Naive B cell (primary cell): ENCODE measurements at places on chromosomes 5 and 9.

DNA sequence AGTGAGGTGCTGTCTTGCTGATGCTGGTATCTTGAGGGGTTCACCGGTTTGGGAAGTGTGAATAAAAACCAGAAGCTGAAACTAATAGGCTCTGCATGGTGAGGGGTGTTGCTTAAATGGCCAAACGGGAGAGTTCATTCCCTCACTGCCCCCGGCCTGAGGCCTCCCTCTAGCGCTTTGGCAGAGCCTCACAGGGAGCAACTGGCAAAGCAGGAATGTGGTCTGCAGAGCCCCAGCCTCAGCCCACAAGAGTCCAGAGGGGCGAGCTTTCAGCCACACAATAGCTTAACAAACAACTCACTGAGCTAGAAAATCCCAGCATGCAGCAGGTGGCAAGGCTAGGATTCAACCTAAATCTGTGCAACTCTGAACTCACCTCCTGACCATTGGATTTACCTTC is 234.8 kb downstream of the MED10 start:
- DNase-seq = no peak

DNA sequence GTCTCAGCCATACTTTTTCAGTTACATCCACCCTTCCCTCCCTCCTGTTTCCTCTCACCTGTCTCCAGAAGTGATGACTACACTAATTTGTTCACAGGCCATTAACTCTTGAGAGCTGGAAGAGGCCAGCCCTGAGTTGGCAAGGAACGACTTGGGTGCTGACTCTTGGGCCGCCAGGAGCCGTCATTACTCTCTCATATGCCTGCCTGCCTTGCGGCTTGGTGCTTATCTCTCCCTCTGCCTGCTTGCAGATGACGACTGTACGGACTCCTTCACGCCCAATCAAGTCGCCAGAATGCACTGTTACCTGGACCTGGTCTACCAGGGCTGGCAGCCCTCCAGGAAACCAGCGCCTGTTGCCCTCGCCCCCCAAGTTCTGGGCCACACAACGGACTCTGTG is 66.1 kb downstream of the PAPPA start:
- no peak for DNase-seq

DNA sequence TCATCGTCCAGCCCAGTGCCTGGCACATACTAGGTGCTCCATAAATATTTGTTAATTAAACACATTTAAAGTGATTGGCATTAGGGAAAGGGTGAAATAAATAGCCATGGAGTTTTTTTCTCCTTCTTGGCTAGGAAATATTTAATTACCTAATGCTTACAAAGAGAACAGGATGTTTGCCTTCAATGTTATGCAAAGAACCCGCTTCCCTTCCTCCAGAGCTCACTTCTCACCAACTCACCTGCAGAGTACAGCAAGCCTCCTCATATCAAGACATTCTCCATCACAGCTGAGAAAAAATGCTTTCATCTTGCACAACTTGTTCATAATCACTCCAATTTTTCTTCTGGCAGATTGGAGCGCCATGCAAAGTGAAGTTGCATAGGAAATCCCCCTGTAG is 161.7 kb upstream of the STK32A start:
- no peak for DNase-seq

DNA sequence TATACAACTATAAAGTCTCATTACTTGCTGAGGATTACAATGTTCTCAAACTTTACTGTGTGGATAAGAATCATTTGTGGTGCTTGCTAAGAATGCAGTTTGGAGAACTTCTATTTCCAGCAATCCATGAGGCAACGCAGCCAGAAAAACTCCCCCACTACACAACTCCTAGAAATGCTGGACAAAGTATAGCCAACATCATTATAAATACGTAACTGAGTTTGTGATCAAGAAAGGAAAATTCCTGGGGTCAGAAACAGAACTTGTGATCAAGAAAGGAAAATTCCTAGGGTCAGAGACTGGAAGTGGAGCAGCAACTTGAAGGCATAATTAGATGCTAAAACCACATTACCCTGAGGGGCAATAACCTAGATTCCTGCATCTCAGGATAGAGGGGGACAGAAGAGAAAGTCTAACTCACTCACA is 81.1 kb downstream of the MAT2B start:
- DNase-seq = no peak

DNA sequence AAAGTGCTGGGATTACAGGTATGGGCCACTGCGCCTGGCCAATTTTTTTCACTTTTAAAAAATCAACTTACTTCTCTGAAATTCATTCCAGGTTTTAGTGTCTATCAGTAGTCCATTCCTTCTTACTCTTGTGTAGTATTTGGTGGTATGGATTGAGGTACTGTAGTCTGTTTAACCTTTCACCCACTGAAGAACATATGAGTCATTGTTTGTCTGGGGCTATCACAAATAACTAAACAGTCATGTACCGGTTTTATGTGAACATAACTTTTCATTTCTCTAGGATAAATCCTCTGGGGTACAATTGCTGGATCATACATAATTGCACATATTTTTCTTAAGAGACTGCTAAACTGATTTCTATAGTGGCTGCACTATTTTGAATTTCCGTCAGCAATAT is 1188.0 kb upstream of the CDH9 start:
- DNase-seq = no peak
